ENCODE measurements at places on chromosomes 5 and 9.

DNA sequence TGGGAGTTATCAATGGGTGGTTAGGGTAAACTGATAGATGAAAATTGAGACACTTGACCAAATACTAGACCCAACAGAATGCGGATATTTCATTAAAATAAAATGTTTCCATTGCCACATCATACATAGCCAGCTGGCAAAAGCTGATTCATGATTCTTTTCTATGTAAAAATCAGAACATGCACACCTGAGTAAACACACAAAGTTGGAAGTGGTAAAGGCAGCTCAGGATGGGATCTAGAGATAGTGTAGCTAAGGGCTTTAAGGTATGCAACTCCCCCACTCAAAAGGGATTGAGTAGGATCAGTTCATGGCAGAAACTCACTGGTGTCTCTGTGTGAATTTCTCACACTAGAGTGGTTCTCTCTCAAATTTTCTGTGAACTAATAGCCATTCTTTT is 541.1 kb upstream of the GRAMD2B start:
- no peak for DNase-seq

GRCh38 chr5:14142202-14142826 is 828 bp upstream of the TRIO start:
- DNase-seq: no peak

GRCh38 chr5:87924436-87924835 is 344.2 kb downstream of the TMEM161B start:
- DNase-seq: no peak

DNA sequence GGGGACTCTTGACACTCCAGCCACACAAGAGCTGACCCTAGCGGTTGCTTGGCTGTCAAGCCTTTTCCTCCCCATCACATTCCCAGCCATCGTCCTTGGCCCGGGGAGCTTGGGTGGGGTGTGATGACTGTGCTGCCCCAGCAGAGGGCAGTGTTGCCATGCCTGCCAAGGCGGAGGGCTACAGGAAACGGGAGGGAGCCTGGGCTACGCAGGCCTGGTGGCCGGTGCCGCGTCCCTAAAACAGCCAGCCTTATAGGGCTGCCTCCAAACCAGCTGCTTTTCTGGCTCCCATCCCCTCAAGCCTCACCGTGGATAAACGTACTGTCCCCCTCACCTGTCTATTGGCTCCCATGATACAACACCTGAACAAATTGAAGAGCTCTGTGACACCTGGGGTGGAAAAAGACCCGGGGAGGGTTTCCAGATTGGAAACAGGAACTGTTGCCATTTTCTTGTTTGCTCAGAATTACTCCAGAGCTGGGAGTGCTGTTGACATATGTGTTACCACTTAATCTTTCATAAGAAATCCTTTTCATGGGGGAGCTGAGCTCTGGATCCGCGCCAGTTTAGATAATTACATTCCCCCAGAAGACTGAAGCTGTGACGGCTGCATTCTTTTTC is 72.8 kb upstream of the ASTN2 start:
- peak; percentile 11 for DNase-seq

DNA sequence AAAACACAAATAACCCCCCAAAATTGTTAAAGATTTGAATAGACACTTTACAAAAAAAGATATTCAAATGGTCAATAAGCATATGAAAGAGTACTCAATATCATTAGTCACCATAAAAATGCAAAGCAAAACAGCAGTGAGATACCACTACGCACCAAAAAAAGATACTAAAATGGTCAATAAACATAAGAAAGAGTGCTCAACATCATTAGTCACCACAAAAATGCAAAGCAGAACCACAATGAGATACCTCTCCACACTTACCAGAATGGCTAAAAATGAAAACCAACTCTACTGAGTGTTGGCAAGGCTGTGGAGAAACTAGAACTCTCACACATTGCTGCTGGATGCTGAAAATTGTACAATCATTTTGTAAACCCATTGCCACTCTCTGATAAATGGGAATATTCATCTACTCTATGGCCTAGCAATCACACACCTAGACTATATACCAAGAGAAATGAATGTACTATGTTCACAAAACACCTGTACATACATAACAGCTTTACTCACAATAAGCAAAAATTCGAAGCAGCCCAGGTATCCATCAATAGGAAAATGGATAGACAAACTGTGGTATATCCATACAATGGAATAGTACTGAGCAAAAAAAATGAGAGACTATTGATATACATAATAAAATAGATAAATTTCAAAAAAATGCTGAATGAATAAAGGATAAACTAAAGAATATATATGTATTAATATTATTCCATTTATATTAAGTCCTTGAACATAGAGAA is 205.0 kb upstream of the DAPK1 start:
- no peak for DNase-seq

DNA sequence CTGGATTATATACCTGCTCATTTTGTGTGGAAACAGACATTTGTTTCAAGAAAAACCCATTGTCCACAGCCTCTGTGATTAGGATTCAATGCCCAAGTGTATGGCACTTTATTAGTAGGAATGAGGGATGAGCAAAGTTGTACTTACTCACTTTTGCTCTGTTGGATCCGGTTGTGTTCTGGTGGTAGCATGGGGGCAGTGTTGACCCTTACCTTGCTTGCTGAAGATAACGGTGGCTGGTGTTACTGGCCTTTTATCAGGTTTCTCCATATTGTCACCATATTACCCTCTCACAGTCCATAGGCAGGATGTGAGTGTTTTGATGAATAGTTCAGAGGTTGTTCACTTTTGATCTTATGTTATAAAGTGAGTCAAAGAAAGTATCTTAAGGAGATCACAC is 42.7 kb upstream of the NUDT12 start:
- no peak for DNase-seq

Data from Daoy (cell line).